Endothelial cell (in vitro differentiated cells): ENCODE measurements at places on chromosomes 1 and 21.

GRCh38 chr1:206932177-206932576 lies 10.4 kb upstream of the FCMR start:
- no peak for DNase-seq

GRCh38 chr1:10724052-10724494 lies 72.4 kb downstream of the CASZ1 start:
- no peak for DNase-seq

GRCh38 chr21:34612557-34612956 lies 2.4 kb downstream of the RCAN1 start:
- no peak for DNase-seq

DNA sequence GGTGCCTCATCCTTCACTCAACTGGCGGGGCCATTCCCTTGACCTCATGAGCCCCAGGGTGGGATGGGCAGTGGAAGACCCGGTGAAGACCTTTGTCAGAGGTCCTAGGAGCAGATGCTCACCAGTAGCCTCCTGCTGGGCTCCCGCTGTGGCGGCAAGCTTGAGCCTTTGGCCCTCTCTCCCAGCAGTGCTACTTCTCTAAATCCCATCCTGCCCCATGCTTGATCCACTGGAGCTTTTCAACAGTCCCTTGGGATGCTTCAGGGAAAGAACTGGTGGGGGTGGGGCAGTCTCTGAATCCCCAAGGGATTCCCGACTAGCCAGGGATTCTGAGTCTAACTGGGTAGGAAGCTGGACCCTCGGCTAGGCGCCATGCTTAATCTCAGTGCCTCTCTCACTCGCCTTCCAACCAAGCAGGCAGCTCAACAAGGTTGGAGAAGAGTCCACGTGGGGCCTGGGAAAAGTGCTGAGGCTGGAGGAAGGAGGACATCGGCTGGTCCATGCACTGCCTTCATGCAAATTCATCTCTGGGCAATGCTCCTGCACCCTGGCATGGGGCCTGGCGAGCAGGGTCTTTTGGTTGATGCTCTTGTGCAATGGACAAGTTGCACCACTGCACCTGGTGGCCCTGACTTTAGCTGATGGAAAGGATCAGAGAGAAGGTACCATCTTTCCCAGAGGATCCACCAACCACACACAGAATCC lies 190.3 kb downstream of the GRIK3 start:
- DNase-seq, result no peak

DNA sequence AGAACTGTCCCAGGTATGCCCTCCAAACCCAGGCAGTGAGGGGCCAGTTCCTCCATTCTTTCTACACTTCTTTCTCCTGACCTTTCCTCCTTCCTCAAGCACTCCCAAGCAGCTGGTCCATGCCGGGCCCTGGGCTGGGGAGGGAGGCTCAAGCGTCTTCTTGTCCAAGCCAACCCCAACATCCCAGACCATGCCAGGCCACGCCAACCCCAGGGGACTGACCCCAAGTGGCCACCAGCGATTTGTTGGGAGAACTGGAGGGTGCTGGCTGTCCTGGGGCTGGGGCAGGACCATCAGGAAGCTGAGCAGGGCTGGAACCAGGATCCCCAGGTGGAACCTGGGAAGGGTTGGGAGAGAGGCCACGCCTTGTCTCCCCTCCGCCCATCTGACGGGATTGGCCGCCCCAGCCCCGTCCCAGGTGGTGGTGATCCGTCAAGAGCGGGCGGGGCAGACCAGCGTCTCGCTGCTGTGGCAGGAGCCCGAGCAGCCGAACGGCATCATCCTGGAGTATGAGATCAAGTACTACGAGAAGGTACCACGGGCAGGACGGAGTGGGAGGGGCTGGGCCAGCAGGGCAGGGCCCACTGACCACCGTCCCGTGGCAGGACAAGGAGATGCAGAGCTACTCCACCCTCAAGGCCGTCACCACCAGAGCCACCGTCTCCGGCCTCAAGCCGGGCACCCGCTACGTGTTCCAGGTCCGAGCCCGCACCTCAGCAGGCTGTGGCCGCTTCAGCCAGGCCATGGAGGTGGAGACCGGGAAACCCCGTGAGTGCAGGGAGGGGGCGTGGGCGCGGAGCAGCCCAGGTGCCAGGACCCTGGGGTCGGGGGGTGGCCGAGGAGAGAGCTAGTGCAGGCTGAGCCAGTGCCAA lies 29.9 kb downstream of the EPHA8 start:
- DNase-seq, result no peak

DNA sequence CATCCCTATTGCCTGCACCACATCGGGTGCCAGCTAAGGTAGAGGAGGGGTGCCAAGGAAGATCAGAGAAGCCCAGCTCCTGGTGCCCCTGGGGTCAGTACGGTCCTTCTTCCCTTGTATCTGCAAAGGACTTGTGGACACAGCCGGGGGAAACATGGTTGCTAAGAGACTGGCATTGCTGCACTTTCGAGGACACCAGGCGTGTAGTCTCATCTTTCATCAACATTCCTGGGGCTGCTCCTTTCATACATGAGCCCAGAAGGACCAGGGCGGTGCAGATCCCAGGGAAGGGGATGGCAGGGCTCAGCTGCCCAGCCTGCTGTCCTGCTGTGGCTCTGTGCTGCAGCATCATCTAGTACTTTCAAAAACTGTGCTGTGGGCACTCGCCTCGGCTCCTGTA lies 61.0 kb downstream of the RUNX1 start:
- no peak for DNase-seq

GRCh38 chr1:201126832-201127754 lies at the start of gene ASCL5:
ASCL5 (minus strand) TSS chr1:201127184; CDS start chr1:201115372, 11,812 bp downstream.
- DNase-seq, result no peak

DNA sequence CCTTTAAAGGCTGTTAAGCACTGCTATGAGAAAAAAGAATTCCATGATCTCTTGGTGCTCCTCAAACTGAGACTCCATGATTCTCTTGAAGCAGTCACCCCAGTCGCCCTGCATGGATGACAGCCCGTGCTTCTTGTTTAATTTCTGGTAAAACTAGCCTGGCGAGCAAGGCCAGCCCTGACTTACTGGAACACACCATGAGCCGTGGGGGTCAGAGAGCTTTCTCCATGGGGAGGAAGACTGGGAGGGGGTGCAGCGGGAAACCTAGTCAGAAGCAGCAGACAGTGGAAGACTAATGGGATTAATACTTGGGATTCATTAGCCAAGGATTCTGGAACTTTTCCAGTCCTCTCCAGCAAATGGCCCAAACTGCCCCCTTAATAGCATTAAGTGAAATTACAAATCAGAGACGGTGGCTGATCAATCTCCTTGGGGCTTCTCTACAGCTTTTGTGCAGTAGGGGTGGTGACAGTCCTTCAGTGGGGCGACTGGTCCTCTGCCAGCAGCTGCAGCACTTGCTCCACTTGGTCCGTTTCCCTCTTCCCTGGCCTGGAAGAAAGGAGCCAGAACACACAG lies 57.2 kb upstream of the LRRN2 start:
- DNase-seq, result no peak

DNA sequence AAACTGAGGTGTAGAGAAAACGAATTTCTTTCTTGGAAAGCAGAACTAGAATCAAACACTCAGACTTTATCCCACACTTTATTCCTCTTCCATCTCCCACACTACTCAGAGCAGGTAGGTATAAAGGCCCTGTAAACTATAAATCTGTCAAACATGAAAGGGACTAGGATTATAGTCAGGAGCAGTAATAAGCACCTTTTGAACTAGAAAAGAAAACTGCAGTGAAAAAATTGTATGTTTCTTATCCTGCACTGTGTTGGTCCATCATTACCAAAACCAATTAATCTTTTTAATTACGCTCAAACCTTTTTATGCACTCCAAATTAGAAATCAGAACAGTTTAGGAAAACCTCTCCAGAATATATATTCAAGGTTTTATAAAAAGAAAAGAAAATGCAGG lies 47.6 kb downstream of the LPAR3 start:
- no peak for DNase-seq

- DNase-seq, result no peak
Measured at GRCh38 chr1:208181364-208181763, 62.8 kb downstream of the PLXNA2 start.

DNA sequence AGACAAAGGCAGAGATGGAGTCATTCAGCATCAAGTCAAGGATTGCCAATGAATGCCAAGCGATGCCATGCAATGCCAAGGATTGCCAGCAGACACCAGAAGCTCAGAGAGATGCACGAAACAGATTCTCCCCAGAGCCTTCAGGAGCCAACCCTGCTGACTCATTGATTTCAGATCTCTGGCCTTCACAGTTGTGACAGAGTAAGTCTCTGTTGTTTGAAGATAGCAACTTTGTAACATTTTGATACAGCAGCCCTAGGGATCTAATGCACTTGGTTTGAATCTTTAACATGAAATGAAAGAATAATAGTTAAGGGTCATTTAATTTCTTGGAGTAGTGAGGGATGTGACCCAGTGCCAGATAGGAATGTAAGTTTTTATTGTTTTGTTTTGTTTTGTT lies 287.4 kb upstream of the RUNX1 start:
- DNase-seq, result no peak

GRCh38 chr1:166937962-166938361 lies 37.4 kb downstream of the ILDR2 start:
- no peak for DNase-seq

DNA sequence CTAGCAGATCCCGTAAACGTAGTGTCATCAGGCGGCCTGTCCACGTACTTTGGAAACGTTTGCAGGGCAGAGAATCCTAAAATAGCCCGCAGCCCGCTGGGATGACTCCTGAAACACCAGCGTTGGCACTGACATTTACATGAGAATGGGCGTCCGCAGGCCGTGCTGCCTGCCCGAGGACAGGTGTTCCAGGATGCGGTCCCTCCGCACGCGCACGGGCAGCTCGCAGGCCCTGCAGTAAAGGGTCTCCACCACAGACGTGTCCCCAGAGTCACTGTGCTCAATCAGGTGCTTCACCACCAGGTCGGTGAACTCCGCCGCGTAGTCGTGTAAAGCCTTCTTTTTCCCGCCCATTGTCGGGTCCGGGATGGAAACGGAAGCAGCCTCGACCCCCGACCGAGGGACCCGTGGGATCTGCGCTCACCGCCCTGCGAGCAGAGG lies 5.8 kb upstream of the CCDC27 start:
- DNase-seq, result no peak

GRCh38 chr1:19744335-19744743 lies 55.4 kb downstream of the TMCO4 start:
- DNase-seq, result no peak

- DNase-seq, result no peak
Measured at GRCh38 chr1:186618401-186619170, 61.6 kb downstream of the PTGS2 start.

- DNase-seq, result no peak
Measured at GRCh38 chr1:166377896-166378295, 211.1 kb upstream of the FAM78B start.

DNA sequence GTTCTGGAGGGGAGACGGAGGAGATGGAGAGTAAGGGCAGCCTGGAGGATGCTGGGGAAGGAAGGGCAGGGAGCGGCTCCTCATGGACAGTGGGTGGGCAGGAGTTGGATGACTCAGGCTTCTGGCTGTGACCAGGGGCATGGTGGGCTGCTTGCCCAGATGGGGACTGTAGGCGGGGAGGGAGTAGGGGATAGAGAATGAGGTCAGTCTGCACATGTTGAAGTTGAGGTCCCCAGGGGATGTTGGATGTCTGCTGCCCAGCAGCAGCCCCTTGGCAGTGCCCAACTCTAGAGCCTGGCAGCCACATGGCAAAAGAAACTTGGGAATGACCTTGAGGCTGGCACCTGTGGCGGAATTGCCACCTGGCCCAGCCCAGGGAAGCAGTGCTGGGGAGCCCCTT lies 6.4 kb downstream of the SELENON start:
- no peak for DNase-seq

GRCh38 chr1:55215194-55216021 lies at the start of gene USP24:
USP24 (minus strand) TSS chr1:55215364; CDS start chr1:55215113, 251 bp downstream.
- peak; percentile 75 for DNase-seq

- DNase-seq, result no peak
Measured at GRCh38 chr1:163774978-163775620, 453.3 kb downstream of the NUF2 start.

- no peak for DNase-seq
Measured at GRCh38 chr1:1776672-1777582, 1.3 kb downstream of the NADK start.

GRCh38 chr1:159009287-159009686 lies 420 bp upstream of the IFI16 start:
- no peak for DNase-seq

DNA sequence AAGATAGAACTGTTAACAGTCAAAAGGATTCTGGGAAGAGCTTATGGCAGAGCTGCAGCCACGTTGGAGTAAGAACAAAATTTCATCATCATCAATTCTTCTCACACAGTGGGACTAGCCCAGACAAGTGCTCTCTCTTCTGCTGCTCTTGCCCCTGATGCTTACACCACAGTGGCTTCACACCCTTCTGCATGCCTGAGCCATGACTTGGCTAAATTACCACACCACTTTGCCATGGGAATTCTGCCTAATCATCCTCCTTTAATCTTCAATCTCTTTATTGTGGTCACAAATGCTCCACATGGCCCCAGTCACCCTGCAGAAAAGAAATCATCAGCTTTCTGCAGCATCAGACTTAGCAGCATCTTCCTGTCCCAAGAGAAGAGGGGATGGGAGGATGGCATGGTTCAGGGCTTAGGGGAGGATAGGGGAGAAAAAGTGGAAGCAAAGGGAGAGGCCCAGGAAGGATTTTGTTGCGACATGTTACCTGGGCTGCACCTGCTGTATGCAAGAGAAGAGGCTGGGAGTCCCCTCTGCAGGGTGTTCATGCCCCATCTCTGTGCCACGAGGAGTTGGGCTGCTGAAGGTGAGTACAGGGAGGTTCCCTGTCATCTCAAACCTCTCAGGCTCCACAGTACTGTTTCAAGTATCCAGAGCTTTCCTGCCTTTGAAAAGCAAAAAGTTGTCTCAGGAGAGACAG lies 9.0 kb upstream of the RPTN start:
- DNase-seq, result no peak
